Activated CD4-positive, alpha-beta T cell treated with anti-CD3 and anti-CD28 coated beads for 24 hours (primary cell): ENCODE measurements at places on chromosomes 1 and 21.

DNA sequence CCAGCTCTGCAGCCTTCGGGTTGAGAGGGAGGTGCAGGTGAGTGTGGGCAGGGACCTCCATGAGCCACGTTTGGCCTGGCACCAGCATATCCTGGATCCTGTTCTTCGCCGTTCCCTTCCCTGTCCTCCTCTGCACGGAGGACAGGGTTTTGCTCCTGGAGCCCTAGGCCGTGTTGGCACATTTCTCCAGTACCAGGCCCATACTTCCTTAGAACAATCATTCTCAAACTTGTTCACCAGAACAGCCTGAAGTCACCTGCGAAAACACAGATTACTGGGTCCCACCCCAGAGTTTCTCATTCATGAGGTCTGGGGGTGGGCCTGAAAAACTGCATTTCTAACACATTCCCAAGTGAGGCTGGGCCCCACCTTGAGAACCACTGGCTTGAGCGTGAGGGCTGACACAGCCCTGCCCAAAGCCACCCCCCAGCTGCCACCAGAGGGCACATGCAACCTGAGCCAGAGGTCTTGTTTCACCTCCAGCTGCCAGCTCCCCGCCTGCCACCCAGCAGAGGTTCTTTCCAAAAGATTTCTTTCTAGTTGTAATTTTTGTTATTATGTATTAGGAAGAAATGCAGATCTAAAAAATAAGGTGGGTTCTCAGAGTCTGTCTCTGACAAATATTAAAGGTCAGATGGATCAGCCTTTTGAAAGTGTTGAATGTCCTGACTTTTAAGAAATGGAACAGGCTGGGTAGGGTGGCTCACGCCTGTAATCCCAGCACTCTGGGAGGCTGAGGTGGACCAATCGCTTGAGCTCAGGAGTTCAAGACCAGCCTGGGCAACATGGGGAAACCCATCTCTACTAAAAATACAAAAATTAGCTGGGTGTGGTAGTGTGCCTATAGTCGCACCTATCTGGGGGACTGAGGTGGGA lies 39.6 kb upstream of the LDLRAP1 start:
- peak; percentile 54 for DNase-seq

DNA sequence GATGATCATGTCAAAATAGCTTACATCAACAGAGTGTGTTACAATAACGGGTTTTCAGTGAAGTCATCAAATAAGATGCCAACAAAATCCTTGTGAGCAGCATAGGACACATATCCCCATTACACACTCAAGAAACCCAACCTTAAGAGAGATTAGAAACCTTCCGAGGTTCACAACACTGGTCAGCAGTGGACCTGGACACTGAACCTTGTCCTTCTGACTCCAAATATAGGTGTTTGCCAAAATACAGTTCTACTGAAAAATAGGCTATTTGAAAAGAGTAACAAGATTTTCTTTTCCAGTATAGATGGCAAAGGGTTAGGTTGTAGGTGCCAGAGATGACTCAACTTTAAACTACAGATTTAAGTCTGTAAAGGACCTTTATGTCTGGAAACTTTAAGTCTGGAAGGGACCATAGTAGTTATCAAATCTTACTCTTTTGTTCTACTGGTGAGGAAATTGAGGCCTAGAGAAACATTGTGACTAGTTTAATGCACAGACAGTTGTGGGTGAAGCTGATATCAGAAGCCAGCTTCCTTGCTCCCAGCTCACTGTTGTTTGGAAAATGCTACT lies 811 bp upstream of the REG4 start:
- DNase-seq = no peak

DNA sequence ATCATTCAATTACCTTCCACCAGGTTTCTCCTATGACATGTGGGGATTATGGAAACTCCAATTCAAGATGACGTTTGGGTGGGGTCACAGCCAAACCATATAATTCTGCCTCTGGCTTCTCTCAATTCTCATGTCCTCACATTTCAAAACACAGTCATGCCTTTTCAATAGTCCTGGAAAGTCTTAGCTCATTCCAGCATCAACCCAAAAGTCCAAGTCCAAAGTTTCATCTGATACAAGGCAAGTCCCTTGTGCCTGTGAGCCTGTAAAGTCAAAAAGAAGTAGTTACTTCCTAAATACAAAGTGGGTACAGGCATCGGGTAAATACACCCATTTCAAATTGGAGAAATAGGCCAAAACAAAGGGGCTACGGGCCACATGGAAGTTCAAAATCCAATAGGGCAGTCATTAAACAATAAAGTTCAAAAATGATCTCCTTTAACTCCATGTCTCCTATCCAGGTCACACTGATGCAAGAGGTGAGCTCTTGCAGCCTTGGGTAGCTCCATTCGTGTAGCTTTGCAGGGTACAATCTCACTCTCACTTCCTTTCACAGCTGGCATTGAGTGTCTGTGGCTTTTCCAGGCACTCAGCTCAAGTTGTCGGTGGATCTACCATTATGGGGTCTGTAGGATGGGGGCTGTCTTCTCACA lies 112.9 kb downstream of the FCRL5 start:
- DNase-seq = no peak

DNA sequence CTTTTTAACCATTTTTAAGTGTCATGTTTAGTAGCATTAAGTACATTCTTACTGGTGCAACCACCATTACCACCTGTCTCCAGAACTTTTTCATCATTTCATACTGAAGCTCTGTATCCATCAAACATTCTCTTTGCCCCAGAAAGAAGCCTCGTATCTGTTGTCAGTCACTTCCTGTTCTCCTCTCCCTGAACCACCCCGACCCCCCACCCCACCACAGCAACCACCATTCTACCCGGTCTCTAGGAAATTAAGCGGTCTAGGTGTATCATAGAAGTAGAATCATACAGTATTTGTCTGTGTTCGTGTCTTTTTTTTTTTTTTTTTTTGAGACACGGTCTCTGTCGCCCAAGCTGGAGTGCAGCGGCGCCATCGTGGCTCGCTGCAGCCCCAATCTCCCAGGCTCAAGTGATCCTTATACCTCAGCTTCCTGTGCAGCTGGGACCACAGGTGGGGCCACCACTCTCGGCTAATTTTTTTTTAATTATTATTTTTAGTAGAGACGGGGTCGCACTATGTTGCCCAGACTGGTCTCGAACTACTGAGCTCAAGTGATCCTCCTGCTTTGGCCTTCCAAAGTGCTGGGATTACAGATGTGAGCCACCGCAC lies 23.7 kb upstream of the EPHA8 start:
- no peak for DNase-seq

- no peak for DNase-seq
These were observed 68.4 kb downstream of the TNR start for GRCh38 chr1:175675017-175675416.

GRCh38 chr1:17950728-17951127 lies 156.9 kb upstream of the IGSF21 start:
- no peak for DNase-seq

DNA sequence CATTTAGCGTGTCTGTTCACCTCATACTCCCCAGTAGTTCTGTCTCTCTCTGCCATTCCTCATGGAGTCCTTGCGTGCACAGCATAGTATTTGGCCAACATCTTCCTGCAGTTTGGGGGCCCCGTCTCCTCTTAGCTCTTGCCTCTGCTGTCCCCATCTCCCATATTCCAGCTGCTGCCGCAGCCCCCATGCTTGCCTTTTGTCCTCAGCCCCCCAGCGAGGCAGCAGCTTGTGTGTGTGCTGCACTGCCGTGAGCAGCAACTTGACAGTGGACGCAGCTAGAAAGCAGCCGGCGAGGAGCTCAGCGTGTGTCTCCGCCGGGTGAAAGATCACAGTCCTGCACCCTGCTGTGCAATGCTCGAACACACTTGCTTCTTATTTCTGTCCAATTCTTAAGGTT lies 164.2 kb upstream of the COL6A1 start:
- DNase-seq = no peak

- no peak for DNase-seq
These were observed 8.1 kb downstream of the CYP4X1 start for GRCh38 chr1:47031585-47031984.

GRCh38 chr1:102919659-102920058 lies 188.7 kb downstream of the COL11A1 start:
- DNase-seq = no peak

DNA sequence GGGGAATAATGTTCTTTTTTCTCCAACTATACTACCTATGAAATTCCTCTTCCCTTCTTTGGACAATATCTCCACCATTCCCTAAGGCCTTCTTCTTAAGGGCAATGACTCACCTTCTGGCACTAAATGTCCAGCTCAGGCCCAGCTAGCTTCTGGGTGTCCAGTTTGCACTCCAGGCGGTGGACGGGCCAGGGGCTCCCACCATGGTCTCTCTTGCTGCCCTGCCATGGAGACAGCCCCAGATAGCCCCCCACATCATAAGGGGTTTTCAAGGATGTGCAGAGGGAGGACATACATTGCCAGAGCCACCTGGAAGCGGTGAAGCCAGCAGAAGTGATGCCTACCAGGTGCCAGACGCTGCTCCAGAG lies 43.8 kb downstream of the C1orf198 start:
- no peak for DNase-seq

DNA sequence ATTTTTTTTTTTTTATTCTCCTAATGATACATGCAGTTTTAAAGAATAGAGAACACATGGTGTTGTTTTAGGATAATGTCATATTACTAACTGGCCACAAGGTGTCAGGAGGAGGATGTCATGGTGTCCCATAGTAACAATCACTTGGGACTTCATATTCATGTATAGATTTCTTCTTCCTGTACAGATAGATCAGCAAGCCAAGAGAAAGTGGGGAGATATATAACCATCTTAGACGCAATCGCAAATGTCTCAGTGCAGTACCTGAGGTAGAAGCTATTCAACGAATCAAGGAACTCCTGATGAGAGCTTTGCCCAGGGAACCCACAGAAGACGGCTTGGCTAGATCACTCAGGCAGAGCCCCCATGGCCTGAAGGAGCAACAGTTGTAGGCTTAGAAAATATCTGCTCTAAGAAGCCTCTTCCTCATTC lies 12.3 kb downstream of the OR2T11 start:
- no peak for DNase-seq

GRCh38 chr1:164272156-164272555 lies 286.8 kb upstream of the PBX1 start:
- DNase-seq = no peak

DNA sequence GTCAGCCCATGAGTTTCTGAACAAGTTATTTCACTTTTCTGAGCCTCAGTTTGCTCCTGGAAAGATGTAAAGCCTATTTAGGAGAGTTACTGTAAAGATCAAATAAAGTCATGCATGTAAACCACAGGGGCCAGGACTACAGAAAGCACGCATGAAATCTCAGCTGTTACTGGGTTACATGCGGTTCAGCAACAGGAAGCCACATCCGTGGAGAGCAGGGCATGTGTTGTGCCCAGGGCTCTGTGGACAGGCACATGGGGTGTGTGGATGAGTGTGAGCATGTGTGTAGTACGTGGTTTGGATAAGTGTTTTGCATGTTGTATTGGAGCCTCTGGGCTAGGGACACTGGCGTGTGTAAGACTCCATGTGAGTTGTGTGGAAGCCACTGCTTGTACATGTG lies 2.2 kb upstream of the EPHA2 start:
- no peak for DNase-seq

DNA sequence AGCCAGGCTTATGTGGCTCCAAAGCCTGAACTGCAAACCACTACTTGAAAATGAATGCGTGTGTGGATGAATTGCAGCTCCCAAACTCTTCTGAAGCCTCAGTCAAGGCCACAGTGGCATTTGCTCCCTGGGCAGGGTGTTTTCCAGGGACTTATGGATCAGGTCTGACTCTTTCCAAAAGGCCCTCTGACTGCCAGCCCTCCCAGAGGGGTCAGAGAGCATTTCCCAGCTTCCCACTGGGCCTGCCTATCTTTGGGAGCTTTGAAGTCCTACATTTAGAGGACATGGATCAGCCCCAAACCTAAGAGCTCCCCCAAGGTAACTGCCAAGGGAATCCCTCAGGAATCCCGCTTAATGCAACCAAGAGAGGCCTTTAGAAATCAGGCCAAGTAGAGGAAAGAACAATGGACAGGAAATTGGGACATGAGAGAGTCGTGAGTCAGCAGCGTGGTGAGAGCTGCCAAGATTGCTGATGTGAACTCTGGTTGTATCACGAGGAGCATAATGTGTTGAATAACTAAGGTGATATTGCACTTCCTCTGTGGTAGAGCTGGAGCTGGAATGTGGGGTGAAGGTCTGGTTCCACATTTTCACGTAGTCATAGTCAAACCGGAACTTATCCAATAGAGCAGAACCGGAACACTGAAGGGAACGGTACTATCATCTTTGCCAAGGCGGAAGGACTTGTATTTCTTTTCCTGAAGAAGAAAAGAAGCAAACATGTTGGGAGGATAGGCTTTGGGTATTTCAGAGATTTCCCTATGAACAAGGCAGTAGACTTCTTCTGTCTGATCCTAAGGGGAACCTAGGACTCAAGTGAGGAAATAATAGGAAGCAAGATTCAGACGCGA lies 99.4 kb upstream of the JUN start:
- DNase-seq = no peak

DNA sequence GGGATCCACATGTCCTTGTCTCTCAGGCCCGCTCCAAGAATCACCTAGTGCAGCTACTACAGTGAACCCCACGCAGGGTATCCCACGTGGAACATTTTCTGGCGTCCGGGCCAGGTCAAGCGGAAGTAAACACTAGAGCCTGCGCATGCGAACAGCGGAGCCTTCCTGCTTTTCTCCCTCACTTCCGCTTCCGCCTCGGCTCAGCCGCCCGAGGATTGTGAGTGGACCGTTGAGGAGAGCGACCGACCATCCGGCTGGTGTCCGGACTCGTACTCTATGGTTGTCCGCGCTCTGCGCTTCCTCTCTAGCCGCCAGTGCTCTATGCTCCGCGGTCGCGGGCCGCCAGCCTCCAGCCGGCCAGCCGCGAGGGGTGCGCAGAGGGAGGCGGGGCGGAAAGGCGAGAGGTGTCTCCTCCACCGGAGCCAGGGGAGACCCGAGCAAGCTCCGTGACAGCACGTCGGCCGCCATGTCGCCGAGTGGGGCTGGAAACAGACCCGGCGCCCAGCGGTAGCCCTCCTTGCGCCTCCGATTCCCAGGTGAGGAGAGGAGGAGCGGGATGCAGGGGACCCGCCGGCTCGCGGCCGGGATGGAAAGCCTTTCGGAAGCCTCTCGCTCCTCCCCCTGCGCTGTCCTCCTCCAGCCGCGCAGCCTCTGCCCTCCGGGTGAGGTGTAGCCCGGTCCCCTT lies at the start of the genes CNST and TFB2M:
TSS of gene CNST (plus strand) at position 329 of the 685 bp plus-strand sequence. CDS start 25,107 bp downstream, outside the sequence.
TSS of gene TFB2M (minus strand) at position 134 of the 685 bp plus-strand sequence. CDS start at position 11, 123 bp downstream.
- peak; percentile 85 for DNase-seq

DNA sequence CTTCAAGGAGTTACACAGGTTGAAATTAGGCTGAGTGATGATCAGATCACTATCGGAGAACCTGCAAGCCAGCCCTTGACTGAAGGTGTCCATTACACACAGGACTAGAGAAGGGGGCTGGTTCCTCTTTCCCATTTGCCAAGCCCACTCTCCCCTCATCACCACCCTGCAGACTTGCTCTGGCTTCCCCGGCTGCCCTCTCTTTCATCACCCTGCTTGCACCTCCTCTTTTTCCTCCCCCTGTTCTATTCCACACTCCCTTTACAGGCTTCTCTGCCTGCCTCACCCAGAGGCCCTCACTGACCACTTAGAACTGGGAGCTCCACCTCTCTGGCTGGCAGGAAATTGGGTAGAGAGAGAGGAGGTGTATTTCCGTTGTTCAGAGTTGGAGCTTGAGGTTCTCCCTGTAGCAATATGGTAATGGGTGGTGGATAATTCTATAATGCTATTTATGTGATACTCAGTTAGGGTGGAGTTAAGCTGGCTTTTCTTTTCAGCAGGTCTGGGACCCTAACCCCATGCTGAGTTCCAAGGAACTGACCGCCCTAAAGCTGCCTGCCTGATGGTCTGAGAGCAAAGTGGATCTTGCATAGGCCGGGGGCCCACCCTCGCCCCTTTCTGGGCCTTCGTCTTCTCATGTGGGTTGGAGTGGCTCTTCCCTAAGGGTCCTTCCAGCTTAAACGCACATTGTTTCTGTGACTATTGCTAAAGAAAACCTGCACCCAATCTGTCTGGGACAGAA lies 111.8 kb upstream of the ADAR start:
- no peak for DNase-seq

GRCh38 chr1:166908942-166909341 lies 32.9 kb upstream of the TADA1 start:
- no peak for DNase-seq
